ENCODE measurements at places on chromosomes 12 and 14.

DNA sequence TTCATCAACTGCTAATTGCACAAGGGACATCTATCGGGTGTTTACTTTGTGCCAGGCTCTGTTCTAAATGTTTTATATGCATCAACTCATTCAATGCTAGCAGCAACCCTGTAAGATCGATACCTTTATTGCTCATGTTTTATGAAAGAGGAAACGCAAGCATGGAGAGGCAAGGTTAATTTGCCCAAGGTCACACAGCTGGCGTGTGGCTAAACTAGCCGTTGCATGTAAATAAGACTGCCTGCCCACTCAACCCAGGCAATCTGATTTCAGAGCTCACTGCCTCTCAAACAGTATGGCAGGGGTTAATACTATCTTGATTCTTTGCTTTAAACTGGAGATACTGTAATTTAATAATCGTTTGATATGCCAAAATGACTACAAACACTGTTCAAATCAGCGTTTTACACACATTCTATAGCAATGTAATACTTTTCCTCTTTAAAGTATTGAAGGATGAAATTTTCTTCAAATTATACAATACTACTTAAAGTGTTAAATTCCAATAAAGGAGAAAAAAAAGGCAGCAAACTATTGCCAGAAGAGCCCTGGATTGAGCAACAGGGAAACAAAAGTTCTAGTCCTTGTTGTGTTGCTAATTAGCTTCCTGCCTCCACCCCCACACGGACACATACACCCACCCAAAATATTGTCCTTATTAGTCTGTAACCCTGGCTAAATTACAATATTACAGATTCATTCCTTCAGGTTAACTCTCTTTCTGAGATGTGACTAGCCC, 39.1 kb upstream of the DHRS7 start:
- no peak for DNase-seq

- DNase-seq = no peak
Measured at GRCh38 chr12:120118321-120119061, 1.9 kb upstream of the RAB35 start.

DNA sequence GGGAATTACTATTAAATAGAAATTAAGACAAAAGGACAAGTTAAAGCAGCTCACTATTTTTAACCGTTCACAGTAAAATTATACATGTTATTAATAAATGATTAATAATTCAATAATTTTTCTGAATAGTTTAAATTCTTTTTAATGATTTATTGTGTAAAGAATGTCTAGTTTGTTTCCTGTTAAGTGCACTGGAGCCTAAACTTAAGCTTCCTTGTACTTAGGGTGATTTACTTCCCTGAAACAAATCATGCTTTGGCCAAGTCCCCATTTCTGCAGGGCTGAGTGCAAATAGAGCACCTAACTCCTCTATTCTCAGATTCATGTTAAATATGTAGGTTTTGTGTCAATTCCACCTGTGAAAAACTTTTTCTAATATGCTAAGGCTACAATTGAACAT, 188.9 kb upstream of the PDZRN4 start:
- no peak for DNase-seq

DNA sequence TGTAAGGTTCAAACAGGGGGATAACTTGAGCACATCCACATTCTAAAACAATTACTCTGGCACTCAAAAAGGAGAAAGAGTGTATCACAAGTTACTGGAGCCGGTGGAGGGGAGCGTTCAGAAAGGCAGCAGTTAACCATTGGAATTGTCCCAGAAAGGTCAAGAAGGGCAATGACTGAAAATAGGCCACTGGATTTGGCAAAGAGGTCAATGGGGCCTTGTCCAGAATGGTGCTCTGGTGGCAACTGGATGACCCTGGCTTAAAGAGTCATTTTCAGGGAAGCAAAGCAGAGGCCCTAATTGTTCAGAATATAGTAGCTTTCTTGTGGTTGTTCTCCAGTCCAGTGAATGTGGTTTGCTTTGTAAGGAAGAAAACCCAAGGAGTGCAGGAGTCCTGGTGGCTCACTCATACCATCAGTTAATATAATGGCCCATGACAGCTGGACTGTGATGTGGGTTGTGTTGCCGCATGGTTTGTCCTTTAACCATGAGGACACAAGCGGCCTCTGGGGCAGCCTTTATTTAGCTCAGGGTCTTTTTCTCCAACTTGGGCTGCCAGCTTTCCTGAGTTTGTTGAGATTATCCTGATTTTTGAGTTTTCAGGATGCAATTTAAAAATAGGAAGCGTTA, 142.8 kb upstream of the PELI2 start:
- no peak for DNase-seq

DNA sequence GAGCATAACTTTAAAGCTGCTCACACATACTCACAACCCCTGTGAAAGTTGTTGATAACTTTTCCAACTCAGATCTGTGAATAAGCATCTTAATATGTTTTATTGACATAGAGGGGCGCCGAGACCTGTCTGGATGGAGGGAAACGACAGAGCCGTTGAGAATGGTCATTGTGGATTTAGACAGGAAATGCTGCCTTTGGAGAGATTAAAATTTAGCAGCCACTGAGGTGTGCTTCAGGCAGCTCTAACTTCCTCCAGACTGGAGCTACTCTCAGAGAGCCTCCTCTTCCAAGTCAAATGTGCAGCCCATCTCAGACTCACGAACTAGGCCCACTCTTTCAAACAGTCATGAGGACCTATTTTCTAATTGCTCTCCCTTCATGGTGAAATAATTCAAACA, 90.9 kb downstream of the RIMBP2 start:
- DNase-seq = no peak

DNA sequence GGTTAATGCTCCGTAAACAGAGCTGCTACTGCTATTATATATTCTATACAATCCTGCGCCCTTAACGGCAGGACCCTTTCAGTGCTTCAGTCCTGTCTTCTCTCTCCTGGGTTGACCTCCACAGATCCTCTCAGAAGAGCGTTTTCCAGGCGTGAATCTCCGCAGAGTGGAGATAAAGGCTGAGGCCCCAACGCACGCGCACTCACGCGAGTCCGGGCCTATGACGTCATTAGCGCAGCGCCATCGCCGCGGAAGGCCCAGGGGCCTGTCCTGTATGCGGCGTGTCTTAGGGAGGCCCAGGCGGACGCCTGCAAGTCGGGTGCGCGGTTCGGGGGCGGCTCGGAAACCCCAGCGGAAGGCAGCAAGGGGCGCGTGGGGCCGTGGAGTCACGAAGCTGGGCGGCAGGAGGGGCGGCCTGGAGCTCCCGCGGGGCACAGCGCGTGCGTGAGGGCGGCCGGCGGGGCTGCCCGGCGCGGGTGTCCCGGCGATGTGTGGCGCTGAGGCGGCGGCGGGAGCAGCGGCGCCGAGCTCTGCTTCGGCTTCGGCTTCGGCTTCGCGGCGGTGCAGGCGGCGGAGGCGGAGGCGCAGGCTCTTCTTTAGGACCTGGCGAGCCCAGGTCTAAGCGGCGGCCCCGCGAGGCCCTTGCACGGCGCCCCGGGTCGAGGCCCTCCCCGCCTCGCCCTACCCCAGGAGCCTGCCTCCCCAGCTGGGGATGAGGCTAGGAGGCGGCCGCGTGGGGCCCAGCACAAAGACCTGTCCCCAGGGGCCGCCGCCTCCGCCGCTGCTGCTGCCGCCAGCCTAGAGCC, at the start of gene MAPKAPK5:
MAPKAPK5 (plus strand) TSS at position 479 of the 806 bp plus-strand sequence. CDS start 506 bp downstream, outside the sequence.
- peak; percentile 76 for DNase-seq

DNA sequence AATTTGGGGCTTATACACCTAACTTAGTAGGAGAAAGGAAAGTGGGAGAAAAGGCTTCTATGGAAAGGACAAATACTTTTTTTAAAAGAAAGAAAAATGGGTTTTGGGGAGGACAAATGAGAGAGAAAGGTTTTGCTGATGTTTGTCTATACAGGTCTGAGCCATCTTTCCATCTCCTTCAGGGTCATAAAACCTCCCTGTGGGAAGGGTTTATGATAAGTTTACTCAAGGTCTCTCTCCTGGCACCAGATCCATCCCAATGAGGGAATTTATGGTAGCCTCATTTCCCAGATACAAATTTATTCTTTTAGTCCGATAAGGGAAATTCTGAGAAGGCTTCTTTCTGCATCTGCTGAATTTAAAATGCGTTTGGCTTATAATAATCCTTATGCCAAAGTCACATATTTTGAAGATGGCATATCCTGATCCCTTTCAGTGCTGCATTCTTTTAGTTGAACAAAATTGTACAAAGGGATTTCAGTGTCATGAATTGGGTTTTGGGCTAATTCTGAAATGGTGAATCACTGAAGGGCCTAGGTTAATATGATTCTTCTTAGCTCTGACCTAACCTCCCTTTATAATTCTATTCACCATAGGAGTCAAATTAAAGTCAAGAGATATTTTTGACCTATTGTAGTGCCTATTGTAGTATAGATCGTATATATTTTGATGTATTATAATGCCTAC, 173.5 kb upstream of the DYRK2 start:
- DNase-seq = no peak

DNA sequence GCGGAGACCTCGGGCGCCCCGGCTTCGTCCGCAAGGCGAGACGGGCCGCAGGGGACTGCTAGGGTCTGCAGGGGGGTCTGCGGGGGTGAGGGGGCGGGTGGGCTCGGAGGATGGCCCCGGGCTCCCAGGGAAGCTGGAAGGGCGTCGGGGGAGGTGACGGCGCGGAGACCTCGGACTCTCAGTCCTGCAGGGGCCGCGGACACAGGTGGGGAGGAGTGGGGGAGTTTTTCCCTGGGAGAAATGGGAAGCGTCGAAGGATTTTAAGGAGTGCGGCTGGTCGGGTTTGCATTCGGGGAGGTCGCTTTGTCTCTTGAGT, 25.9 kb downstream of the ZBTB42 start:
- DNase-seq = no peak

- no peak for DNase-seq
Measured at GRCh38 chr12:14868916-14869506, 16.6 kb downstream of the MGP start.

GRCh38 chr12:47317175-47317915, 237.6 kb upstream of the AMIGO2 start:
- no peak for DNase-seq

DNA sequence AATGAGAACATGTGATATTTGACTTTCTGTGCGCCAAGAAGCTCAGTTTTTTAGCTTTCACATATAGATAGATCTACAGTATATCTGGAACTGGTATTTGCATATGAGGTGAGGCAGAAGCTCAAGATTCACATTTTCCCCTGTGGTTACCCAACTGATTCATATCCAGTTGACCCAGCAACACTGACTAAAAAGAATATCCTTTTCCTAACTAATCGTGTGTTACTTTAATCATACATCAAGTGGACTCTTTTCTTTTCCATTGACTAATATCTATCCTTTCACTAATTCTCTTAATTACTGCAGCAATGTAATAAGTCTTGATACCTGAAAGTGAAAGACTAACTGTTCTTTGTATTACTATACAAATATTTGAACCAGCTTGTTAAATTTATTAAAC, 236.1 kb downstream of the AEBP2 start:
- no peak for DNase-seq

DNA sequence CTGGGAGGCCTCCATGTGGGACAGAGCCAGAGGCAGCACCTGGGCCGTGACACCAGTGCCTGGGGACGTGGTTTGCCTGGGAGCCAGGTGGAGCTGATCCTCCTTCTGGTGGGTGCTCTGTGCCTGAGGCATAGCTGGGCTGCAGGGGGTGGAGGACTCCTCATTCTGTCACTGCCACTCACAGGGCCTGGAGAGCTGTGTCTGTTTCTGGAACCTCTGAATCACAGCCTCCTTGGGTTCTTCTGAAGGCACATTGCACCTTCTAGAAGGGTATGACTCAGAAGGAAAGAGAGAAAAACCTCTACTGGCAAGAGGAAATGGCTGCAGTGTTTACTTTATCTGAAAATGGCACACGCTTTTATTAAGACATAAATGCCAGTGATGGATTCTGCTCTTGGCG, 659.8 kb downstream of the VRK1 start:
- DNase-seq = no peak

DNA sequence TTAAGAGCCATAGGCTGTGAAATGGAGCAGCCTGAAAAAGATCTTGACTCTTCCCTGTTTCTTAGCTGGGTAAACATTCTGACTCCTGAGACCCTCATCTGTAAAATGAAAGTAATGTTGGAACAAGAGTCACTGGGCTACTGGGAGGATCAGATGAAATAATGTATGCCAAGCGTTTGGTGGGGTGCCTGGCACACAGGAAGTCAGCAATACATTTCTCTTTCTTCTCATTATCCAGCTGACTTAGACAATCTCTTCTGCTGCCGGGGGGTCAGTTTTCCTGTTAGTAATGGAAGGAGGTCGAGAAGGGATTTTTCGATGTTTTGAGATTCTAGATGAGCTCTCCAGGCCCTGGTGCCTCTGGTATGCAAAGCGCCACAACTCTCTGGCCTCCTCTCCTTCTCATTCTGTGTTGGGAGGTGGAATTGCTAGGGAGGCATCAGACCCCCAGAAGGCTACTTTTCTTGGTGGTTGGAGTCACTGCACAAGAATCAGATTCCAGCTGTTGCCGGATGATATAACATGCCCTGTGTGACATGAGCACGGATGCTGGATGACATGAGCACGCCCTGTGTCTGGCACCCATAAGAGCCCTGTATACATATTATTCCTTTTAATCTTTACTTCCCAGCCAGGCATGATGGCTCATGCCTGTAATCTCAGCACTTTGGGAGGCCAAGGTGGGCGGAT, 4.3 kb downstream of the OASL start:
- DNase-seq = no peak

- no peak for DNase-seq
Measured at GRCh38 chr12:88026196-88026595, 3.0 kb downstream of the C12orf50 start.

GRCh38 chr12:79555028-79555925, 135.5 kb downstream of the PAWR start:
- DNase-seq = no peak

- DNase-seq = no peak
Measured at GRCh38 chr14:56798447-56799342, 11.6 kb downstream of the OTX2 start.

DNA sequence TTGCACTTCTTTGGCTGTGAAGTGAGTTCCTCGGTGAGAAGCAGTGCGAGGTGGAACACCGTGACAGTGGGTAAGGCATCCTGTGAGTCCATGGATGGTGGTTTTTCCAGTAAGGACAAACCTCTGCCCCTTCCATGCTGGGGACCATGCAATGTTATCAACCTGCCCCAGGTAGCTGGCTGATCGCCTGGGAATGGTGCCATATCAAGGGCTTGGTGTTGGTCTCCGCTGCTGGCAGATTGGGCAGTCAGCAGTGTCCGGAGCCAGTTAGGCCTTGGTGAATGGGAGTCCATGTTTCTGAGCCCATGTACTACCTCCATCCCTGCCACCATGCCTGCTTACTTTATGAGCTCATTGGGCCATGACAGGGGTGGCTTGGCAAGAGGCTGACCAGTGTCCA, 114.7 kb upstream of the C14orf180 start:
- no peak for DNase-seq

DNA sequence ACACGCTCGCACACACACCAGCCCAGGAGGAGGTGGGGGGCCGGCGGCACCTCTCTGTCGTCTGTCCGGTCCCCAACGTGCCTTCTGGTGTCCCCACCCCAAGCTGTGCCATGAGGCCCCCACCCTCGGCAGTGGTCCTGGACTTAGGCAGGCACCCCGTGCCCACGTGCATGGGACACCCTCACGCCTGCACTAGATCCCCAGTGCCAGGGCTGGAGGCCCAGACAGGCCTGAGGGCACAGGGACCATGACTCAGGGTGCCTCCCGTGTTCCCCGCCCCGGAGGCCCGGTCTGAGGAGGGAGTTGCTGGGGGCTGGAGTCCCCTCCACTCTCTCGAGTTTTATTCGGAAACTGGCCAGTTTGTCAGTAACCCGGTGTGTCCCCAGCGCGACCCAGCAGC, 38.8 kb downstream of the LRCOL1 start:
- DNase-seq = no peak

- DNase-seq = no peak
Measured at GRCh38 chr14:91830777-91831176, 36.6 kb downstream of the TC2N start.
